Activated T-helper 9 cell treated with anti-CD3 and anti-CD28 coated beads, Interleukin-2, amount 50 U/mL, for 16 hours (primary cell): ENCODE measurements at places on chromosomes 16 and 17.

GRCh38 chr16:67396159-67397035 lies 3.1 kb upstream of the TPPP3 start:
- no peak for DNase-seq

GRCh38 chr16:81394966-81395655 lies 49.5 kb upstream of the CMIP start:
- no peak for DNase-seq

DNA sequence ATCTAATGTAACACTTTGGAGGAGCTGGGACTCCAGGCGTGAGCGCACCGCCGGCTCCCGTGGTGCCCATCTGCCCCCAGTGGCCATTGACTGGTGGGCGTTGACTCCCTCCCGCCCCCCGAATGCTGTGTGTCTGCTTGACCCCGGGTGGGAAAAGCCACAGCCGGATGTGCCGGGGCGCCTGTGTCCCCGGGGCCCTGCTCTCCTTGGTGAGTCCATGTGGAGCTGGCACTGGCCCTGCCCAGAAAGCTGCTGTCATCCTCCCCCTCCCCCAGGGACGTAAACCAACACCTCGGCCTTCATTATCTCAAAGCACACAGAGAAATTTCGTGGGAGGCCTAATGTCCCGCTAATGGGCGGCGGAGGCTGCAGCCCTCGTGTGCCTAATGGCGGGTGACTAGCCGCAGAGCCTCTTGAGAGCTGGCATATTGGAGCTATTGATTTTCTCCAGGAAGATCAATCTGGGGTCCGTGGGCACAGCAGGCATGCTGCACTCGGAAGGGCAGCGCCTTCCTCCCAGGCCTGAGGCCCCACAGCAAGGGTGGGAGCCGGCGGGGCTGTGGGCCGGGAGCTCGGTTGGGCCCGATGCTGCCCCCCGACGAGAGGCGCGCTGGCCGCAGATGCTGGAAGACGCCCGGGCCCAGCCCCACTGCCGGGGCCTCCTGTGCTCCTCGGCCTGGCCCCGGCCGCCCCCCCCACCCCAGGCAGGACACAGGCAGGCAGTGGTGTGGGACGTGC lies 4.0 kb upstream of the PERCC1 start:
- DNase-seq = no peak

DNA sequence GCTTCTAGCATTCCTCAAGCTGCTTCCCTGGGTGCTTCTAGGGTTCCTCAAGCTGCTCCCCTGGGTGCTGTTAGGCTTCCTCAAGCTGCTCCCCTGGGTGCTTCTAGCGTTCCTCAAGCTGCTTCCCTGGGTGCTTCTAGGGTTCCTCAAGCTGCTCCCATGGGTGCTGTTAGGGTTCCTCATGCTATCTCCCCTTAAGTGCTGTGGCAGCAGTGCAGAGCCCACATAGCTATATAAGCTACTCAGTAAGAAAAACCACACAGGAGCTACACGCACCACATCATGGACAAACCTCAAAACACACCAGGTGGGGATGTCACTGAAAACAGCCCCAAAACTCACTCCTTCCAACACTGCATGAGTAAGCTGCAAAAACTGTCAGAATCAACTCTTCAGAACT lies 35.2 kb downstream of the ANKRD11 start:
- DNase-seq = no peak
